ENCODE measurements at places on chromosomes 11 and 22.

DNA sequence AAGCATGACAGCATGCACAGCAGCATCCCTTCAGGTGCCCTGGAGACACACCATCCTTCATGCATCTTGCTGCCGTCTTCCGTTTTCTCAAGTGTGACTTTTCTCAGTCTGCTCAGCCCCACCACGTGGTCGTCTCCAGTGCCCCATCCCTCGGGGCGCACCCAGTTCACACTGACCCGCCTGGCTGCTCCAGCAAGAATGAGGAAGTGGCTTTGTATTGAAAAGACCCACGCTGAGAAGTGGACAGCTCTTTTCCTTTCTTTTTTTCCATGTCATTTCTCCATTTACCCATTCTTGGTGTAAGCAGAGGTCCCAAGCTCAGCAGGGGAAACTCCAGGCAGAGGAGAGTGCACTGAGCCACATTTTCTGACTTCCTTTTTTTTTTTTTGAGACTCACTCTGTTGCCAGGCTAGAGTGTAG, 14.5 kb downstream of the SERPINH1 start:
- DNase-seq: peak; percentile 84

- no peak for DNase-seq
Measured at GRCh38 chr11:126012852-126013251, 49.8 kb downstream of the CDON start.

DNA sequence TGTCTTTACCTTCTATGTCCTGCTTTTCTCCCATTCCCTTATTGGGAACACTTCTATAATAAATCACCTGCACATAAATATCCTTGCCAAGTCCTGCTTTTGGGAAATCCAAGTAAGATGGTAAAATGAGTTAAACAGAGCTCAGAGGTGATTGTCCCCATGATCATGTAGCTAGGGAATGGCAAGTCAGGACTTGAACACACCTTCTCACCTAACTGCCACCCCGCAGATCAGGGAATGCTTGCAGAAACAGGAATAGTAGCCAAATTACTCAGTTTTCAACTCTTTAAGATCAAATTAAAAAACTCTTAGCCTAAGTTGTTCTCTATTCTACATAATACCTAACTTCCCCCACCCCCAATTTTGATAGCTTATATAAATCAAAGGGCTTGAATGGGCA, 16.0 kb downstream of the OOSP3 start:
- no peak for DNase-seq

GRCh38 chr22:45777046-45777851, 105.6 kb downstream of the ATXN10 start:
- peak; percentile 55 for DNase-seq

DNA sequence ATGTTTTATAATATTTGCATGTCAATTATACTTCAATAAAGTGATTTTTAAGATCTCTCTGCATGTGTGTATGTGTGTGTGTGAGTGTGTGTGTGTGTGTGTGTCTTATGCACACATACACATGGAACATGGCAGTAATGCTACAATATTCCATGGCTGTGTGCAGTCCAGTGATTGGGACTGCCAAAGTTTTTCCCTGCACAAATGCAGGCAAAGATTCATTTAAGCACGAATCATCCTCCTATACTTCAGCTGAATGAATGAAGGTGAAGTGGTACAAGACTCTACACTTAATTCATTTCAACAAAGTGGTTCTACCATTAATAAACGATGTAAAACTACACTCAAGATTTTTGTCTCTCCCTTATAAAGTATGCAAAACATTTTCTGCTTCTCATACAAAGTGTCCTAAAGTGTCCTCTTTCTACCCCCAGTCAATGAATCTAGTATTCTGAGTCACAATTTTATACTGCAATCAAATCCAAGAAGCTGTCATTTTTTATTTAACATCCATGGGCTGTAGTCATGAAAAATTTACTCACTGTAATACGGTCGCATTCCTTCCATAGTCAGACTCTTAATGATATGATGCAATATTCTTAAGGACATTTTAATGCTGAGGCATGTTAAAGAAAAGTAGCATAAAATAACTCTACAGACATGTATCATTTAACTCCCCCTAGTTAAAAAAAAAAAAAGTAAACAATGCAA, 132.4 kb downstream of the TTC28 start:
- no peak for DNase-seq

DNA sequence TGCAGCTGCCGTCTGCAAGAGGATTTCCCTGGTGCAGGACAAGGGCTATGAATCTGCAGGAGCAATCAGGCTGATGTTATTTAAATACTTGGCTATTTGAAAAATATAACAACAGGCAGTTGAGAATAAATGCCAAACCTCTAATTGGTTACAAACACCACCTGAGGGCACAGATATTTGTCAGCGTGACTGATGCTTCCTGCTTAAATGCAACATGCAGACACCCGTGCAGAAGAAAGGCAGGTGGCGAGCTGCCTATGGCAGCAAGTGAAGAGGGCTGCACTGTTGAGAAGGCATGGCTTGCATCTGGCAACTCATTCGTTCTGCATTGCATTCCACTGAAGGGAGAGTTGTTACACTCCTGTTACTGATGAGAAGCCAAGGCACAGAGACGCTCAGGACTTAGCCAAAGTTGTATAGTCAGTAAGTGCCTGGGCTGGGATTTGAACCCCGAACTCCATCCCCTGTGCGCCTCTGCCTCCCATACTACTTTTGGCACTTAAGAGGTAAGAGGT, 350.6 kb downstream of the TENM4 start:
- no peak for DNase-seq

DNA sequence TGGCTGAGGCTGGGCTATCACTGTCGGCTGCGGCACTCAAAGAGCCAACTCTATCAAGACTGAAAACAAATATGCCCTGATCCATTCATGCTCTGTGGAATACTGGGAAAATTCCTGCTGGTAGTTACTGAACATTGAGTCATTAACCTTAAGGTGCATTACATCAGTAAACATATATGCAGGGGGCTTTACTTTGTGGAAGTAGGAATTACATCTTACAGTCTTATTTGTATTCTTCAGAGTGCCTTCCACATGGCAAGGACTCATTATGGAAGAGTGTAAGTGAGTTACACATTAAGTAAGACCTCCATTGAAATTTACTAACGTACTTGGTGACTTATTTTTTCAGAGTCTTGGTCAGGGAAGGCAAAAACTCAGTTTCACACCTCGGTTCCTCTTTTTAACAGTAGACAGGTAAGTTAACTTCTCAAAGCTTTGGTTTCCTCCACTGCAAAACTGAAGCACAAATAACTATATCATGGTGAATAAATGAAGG, 4.5 kb downstream of the OR5B21 start:
- DNase-seq: no peak

- no peak for DNase-seq
Measured at GRCh38 chr11:121464352-121464946, 11.7 kb upstream of the SORL1-AS1 start.

GRCh38 chr22:29710193-29710592, 9.6 kb upstream of the CABP7 start:
- no peak for DNase-seq

- no peak for DNase-seq
Measured at GRCh38 chr22:39300186-39300830, 19.1 kb downstream of the RPL3 start.

- no peak for DNase-seq
Measured at GRCh38 chr11:92830377-92831155, 138.9 kb upstream of the MTNR1B start.

DNA sequence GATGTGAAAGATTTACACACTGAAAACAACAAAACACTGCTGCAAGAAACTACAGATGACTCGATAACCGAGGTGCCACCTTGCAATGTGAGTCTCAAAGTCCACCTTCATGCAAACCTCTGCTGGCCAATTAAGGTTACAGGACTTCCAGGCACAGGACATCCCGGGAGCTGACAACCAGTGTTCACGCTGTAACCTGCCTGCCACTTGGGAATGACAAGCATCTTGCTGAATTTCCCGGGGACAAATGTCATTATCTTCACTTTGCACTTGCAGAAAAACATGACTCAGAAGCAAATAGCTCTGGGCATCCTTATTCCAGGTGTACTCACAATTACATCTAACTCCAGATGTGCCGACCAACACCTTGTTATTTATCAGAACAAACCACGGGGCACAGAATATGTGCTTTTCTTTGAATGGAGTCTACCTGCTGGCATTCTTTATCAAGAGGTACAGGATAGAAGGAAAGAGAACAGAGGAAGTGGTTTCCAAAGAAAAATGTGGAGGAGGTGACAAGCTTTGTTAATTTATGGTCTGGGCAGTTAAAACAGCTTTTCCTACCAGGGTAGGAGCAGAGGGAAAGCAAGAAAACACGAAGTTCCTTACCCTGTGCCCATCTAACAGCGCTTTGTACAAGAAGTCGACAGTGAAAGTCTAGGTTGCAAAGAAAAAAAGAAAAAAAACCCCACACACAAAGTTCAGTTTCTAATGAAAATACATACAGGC, 72.3 kb downstream of the SHANK2 start:
- no peak for DNase-seq

DNA sequence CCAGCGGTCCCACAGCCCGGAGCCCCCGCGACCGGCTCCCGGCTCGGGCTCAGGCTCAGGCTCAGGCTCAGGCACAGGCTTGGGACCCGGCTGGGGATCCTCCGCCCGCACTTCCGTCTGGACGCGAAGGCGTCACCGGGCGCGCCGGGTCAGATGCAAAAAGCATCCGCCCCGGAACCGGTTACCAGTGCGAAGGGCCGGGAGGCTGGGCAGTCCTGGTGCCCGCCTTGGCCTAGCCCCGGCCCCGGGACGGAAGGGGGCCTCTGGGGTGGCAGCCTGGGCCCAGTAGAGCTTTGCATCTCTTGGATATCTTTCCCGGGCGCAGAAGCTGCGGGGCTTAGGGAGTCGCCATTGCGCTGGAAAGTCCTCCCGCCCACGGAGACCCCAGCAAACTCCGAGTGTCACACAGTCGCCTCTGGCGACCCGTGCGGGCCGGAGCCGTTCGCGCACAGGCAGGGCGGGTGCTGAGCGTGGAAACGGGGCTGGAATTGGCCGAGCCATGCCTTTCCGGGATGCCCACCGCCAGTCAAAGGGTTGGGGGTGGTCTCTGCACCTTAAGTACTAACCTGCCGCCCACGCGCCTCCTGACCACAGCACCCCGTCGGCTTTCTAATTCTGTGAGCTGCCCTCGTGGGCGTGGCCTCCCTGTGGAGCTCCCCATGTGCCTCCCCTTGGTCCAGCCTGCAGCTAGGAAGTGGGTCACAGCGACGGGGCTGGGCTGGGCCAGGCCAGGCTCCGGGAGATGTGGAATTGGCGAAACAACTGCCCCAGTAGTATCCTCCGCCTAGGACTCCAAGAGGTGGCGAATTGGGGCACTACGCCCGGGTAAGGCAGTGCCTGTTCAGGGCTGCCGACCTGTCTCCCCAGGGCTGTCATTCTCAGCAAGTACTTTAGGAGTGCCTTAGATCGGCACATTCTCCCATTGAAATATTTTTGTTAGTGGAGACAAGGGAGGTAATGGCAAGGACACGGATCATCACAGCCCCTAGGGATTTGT, at the start of gene TMEM9B:
TSS of gene TMEM9B (minus strand) at position 119 of the 997 bp plus-strand sequence. CDS start 129 bp downstream, outside the sequence.
- DNase-seq: peak; percentile 82

- DNase-seq: no peak
Measured at GRCh38 chr11:34181856-34182405, 76.5 kb downstream of the NAT10 start.

DNA sequence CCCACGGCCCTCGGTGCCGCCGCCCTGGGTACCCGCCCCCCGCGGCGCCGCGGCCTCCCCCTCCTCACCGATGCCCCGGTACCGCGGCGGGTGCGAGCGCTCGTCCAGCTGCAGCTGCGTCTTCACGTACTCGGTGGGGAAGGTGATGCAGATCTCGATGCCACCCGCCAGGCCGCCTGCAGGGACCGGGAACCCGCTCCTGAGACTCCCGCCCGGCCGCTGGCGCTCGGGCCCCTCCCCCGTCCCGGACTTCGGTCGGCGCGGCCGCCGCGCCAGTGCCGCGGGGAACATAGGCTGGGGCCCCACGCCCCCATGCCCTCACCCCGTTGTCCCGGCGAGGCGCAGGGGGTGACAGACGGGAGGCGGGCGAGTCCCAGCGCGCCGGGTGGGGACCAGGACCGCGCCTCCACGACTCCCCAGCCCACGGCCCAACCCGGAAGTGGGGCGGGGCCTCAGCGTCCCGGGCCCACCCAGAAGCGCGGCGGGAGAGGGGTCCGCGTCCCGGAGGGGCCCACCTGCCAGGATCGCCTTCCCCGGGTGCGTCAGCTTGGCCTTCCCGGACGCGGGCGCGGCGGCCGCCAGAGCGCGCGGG, 375 bp downstream of the SLC25A1 start:
- DNase-seq: peak; percentile 58

DNA sequence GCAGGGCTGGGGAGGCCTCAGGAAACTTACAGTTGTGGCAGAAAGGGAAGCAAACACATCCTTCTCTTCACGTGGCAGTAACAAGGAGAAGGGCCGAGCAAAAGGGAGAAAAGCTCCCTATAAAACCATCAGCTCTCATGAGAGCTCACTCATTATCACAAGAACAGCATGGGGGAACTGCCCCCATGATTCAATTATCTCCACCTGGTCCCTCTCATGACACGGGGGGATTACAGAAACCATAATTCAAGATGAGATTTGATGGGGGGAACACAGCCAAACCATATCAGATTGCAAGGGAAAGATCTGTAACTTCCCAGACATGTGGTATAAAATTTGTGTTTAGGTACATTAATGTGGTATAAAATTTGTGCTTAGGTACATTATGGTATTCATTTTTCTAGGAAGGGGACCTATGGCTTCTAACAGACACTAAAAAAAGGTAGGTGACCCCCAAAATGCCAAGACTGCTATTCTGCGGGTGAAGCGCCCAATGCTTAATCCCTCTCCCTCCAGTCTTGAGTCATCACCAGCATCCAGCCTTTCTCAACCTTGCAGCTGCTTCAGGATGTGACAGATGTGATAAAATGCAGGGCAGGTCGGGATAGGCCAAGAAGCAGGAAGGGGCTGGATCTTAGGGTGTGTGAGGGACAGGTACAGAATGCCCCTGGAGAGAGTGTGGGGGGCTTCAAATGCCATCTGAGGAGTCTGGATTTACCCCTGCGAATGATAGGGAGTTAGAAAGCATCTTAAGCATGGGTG, 57.7 kb upstream of the AMPD3 start:
- no peak for DNase-seq

- no peak for DNase-seq
Measured at GRCh38 chr11:79199729-79200354, 241.0 kb downstream of the TENM4 start.

DNA sequence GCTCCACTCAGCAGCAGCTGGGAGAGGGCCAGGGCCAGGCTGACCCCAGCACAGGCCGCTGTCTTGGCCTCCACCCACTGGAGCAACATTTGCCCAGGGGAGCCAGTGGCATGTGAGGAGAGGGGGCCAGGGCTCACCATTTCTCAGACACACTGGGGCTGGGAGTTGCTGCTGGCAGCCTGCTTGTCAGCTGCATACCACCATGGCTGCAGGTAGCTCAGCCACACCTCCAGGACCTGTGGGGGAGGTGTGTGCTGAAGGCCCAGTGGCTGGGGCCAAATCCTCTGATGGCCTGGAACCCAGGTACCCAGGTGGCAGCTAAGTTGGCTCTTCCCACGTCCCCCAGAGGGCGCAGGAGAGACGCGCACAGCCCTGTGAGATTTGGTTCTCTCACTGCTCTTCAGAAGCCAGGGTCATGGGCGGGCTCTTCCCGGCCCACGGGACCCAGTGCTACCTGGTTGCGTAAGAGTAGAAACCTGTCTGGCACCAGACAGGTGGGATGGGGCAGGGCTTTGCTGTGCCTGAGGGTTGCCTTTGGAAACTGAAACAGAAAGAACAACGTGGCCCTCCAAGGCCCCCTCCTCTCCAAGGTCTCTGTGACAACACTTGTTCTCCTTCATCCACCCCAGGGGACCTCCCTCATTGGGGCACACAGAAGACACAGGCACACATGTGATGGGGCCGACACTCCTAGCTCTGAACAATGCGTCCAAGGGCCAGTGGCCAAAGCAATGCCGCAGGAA, 98.8 kb downstream of the MED15 start:
- peak; percentile 68 for DNase-seq
